Spleen (tissue), 13 donors: ENCODE measurements at places on chromosomes 11 and 22. TPM values are rescaled to one million over a fixed set of nuclear protein-coding genes. Genes with fewer than 3 reads are reported as not detected.
A peak's percentile ranks its signal among the peaks of the same experiment; 100 is the strongest.

DNA sequence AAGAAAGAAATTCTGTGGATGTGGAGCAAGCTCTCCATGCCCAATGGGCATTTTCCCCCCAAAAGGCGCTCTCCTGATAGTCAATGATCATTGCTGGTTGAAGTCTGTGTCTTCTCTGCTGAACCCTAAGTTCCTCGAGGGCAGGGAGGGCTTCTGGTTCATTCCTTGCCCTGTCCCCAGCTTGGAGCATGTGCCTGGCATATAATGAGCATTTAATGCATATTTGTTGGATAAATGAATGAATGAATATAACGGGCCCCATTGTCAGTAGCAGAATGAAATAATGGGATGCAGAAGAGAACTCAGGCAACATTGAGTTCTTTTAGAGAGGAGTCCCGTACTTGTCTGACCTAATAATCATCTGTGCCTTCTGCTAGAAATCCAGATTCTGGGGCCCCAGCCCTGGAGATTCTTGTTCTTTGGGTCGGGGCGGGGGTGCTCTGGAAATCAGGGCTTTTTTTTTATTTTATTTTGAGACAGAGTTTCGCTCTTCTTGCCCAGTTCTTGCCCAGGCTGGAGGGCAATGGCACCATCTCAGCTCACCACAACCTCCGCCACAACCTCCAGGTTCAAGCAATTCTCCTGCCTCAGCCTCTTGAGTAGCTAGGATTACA, 64.4 kb downstream of the CD82 start:
- no peak overlapping the region for H3K4me3 ChIP-seq
- no peaks in the 10 kb centered on the region for H3K36me3 ChIP-seq
- no peak overlapping the region for H3K27ac ChIP-seq
- no peak for DNase-seq

GRCh38 chr11:109929308-109929707, 163.9 kb upstream of the ZC3H12C start:
- H3K4me3 ChIP-seq, result no peak overlapping the region
- no peak overlapping the region for H3K27ac ChIP-seq
- no peak for DNase-seq
- no peaks in the 10 kb centered on the region for H3K27me3 ChIP-seq
- no peaks in the 10 kb centered on the region for H3K4me1 ChIP-seq
- H3K36me3 ChIP-seq, result no peaks in the 10 kb centered on the region

GRCh38 chr11:119108146-119108856, 1.2 kb downstream of the C2CD2L start:
- H3K4me1 ChIP-seq, result peaks cover 48% of the 10 kb centered on the region
- H3K27me3 ChIP-seq, result no peaks in the 10 kb centered on the region
- H3K4me3 ChIP-seq, result peak overlapping the region; percentile 95
- peaks cover 27% of the 10 kb centered on the region for H3K36me3 ChIP-seq
- H3K27ac ChIP-seq, result peak overlapping the region; percentile 79
- peak; percentile 85 for DNase-seq

DNA sequence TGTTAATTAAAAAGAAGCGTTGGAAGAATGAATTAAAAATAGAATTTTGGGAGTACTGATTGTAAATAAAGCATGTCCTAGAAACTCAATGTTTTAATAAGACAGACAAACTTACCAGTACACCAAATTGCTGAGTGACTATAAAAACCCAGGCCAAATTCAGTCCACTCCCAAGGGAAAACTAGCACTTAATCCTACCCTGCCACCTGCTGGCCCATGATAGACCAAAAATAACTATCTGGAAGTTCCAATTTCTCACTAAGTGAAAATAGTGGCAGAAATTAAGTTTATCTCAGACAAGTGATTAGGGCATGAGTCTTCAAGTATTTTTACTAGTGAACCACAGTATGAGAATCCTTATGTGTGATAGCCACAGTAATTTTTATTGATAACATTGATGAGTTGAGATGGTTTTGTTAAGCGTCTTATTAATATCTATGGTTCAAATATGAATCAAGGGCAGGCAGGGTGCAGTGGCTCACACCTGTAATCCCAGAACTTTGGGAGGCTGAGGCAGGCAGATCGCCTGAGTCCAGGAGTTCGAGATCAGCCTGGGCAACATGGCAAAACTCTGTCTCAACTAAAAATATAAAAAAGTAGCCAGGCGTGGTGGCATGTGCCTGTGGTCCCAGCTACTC, 9.8 kb upstream of the DDX10 start:
- no peak overlapping the region for H3K27ac ChIP-seq
- H3K4me3 ChIP-seq, result no peak overlapping the region
- DNase-seq, result no peak
- H3K36me3 ChIP-seq, result no peaks in the 10 kb centered on the region
- H3K4me1 ChIP-seq, result no peaks in the 10 kb centered on the region
- no peaks in the 10 kb centered on the region for H3K27me3 ChIP-seq

- no peaks in the 10 kb centered on the region for H3K4me1 ChIP-seq
- peaks cover 6% of the 10 kb centered on the region for H3K27me3 ChIP-seq
- H3K36me3 ChIP-seq, result no peaks in the 10 kb centered on the region
- DNase-seq, result no peak
- H3K4me3 ChIP-seq, result no peak overlapping the region
These were observed 152.8 kb upstream of the ZBED5 start for GRCh38 chr11:11010624-11011127.

GRCh38 chr11:128235426-128235825, 351.9 kb downstream of the ETS1 start:
- DNase-seq, result no peak
- no peaks in the 10 kb centered on the region for H3K27me3 ChIP-seq
- peak overlapping the region; percentile 43 for H3K27ac ChIP-seq
- H3K36me3 ChIP-seq, result no peaks in the 10 kb centered on the region
- peaks cover 18% of the 10 kb centered on the region for H3K4me1 ChIP-seq

GRCh38 chr11:46181843-46182424, 60.7 kb upstream of the PHF21A start:
- H3K27ac ChIP-seq, result no peak overlapping the region
- H3K36me3 ChIP-seq, result no peaks in the 10 kb centered on the region
- no peak for DNase-seq
- no peaks in the 10 kb centered on the region for H3K4me1 ChIP-seq
- peaks cover 4% of the 10 kb centered on the region for H3K27me3 ChIP-seq

DNA sequence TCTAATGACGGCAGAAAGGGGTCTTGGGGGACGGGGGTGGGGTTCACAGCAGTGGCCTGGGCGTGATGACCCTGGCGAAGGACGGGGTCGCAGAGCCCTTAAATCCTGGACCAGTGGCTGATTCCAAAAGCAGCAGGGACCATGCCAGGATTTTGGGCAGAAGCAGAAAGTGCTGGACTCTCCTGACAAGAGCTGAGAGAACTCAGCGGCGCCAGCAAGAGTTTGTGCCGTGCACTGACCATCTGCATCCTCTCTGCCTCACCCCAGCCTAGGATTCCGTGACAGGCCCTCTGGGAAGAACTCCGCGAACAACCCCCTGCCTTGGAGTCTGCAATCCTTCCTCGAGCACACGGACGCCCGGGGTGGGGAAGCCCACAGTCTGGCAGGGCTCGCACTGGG, 644 bp upstream of the NDUFV1 start:
- peaks cover 16% of the 10 kb centered on the region for H3K4me1 ChIP-seq
- H3K4me3 ChIP-seq, result peak overlapping the region; percentile 91
- H3K27me3 ChIP-seq, result peaks cover 3% of the 10 kb centered on the region
- H3K27ac ChIP-seq, result peak overlapping the region; percentile 78
- no peak for DNase-seq

DNA sequence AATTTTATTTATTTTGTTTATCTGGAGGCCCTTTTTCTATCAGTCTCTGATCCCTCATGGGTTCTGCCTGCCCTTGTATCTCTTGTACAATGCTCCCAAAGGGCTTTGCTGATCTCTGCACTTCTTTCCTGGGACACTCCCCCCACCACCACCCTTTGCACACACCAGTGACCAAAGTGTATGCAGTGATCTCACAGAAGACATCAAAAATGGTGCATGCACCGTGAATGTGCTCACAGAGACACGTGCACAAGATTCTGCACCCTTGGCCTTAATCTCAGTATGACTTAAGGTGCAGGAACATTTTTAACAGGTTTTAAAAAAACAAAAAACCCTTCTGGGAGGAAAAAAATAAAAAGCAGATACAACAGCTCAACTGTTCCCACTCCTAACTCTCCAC, 12.2 kb upstream of the ADSL start:
- no peaks in the 10 kb centered on the region for H3K27me3 ChIP-seq
- H3K36me3 ChIP-seq, result no peaks in the 10 kb centered on the region

DNA sequence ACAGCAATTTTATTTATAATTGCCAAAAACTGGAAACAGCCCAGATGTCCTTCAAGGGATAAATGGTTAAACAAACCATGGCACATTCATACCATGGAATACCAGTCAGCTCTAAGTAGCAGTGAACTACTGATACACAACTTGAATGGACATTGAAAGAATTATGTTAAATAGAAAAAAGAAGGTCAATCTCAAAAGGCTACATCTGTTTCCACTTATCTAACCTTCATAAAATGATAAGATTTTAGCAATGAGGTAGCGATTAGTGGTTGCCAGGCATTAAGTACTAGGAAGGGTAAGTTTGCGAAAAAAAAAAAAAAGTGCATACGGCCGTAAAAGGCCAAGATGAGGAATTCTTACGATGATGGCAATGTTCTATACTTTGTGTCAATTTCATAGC, 738.7 kb upstream of the ANO3 start:
- H3K27ac ChIP-seq, result no peak overlapping the region
- no peak for DNase-seq
- no peaks in the 10 kb centered on the region for H3K4me1 ChIP-seq
- H3K4me3 ChIP-seq, result no peak overlapping the region
- no peaks in the 10 kb centered on the region for H3K27me3 ChIP-seq
- no peaks in the 10 kb centered on the region for H3K36me3 ChIP-seq

- H3K4me1 ChIP-seq, result no peaks in the 10 kb centered on the region
- H3K27me3 ChIP-seq, result no peaks in the 10 kb centered on the region
- DNase-seq, result no peak
- H3K4me3 ChIP-seq, result no peak overlapping the region
These were observed 222.8 kb downstream of the DDX10 start for GRCh38 chr11:108887436-108888238.

- DNase-seq, result peak; percentile 96
- peak overlapping the region; percentile 41 for H3K27ac ChIP-seq
- peaks cover 51% of the 10 kb centered on the region for H3K4me1 ChIP-seq
These were observed 3.6 kb downstream of the FIBP start for GRCh38 chr11:65884716-65885092.

GRCh38 chr11:46845440-46845739, 690 bp downstream of the CKAP5 start:
- no peaks in the 10 kb centered on the region for H3K36me3 ChIP-seq
- peak overlapping the region; percentile 89 for H3K27ac ChIP-seq
- peaks cover 19% of the 10 kb centered on the region for H3K4me1 ChIP-seq
- no peaks in the 10 kb centered on the region for H3K27me3 ChIP-seq
- DNase-seq, result no peak
- peak overlapping the region; percentile 95 for H3K4me3 ChIP-seq

DNA sequence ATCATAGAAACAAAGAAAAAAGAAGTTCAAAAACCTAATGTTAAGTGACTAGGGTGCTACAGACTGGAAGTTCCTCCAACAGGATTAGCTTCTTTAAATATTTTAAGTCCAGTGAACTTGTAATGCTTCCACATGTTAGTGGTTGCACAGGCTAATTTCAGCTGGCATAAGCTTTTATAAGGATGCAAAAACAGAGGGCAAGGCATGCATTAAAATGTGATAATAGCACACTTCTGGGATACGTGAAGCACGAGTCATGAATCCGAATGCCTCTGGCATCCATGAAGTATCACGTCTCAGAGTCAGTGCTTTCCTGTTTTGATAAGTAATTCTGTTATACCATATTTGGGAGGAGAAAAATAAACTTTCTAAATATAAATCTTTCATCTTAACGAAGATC, 106.8 kb downstream of the DCDC1 start:
- H3K27me3 ChIP-seq, result no peaks in the 10 kb centered on the region
- no peak overlapping the region for H3K4me3 ChIP-seq
- H3K4me1 ChIP-seq, result no peaks in the 10 kb centered on the region
- H3K36me3 ChIP-seq, result no peaks in the 10 kb centered on the region
- no peak overlapping the region for H3K27ac ChIP-seq

DNA sequence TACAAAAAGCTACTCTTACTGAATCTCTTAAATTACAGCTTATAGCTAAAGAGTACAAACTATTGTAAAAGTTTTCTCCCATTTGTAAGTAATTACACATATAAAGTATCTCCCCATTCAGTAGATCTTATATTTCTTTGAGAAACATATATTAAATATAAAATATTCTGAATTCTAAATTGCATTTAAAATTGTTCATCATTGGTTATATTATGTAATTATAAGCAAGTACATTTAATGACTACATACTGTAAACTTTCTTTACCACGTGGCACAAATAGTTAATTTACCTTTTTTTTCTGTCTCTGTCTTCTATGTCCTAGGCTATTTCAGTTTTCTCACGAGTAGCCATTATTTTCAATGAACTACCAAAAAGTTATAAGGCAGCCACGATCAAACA, 101.2 kb upstream of the SERPIND1 start:
- no peak for DNase-seq
- H3K4me3 ChIP-seq, result no peak overlapping the region
- no peak overlapping the region for H3K27ac ChIP-seq
- no peaks in the 10 kb centered on the region for H3K4me1 ChIP-seq
- H3K27me3 ChIP-seq, result peaks cover 17% of the 10 kb centered on the region
- no peaks in the 10 kb centered on the region for H3K36me3 ChIP-seq

DNA sequence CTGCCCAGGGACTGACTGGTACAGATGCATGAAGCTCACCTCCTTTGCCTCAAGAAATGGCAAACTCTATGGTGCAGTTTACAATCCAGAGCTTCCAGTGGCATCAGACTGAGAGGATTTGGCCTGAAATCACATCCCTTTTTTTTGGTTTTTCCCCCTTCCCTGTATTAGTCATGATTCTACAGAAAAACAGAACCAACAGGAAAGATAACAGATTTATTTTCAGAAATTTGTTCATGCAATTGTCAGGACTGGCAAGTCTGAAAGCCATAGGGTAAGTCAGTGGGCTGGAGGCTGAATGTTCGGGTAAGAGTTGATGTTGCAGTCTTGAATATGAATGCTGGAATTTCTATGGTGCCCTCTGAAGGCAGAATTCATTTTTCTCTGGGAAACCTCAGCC, 12.0 kb upstream of the ZDHHC13 start:
- no peak for DNase-seq
- H3K27me3 ChIP-seq, result no peaks in the 10 kb centered on the region
- H3K27ac ChIP-seq, result no peak overlapping the region

DNA sequence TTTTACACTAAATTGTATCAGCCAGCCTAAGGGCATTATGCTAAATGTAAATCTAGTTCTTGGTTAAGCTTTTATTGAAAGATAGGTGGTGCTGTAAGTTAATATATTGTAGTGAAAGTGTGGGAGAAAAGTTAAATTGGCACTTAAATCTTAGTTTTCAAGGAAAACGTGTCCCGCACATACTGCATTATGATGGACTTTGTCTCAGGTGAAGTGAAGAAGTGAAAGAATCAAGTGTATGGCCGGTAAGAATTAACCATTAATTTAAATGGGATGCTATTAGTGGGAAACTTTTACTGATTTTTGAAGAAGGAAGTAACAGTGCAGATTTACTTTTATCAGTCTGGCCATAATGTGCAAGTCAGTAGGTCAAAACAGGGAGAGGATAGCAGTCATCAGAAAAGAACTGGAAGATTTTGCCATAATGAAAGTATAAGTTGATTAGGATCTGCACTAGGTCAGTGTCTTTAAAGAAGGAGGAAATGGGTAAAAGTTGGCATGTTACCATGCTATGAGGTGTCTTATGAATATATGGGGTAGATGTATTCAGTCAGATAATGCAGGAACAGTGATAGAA, 81.6 kb downstream of the PDHX start:
- H3K27me3 ChIP-seq, result no peaks in the 10 kb centered on the region
- H3K4me3 ChIP-seq, result no peak overlapping the region
- DNase-seq, result no peak

The DBX1 gene
- total RNA-seq, result not detected

The FAM181B gene
- total RNA-seq, result not detected

The MPPED1 gene
- 0.13 TPM for total RNA-seq

The RPUSD4 gene
- 22.0 TPM for total RNA-seq

The C11orf16 gene
- not detected for total RNA-seq

The ADAMTS15 gene
- total RNA-seq, result 3.1 TPM

The OR51E1 gene
- total RNA-seq, result not detected

The ALDH3B2 gene
- not detected for total RNA-seq

The OR8D4 gene
- not detected for total RNA-seq

The PRG3 gene
- not detected for total RNA-seq

The HMOX1 gene
- total RNA-seq, result 912 TPM
